Activated T-cell treated with anti-CD3 and anti-CD28 coated beads, Interleukin-2, amount 50 U/mL, for 48 hours (primary cell): ENCODE measurements at places on chromosomes 4 and X.

DNA sequence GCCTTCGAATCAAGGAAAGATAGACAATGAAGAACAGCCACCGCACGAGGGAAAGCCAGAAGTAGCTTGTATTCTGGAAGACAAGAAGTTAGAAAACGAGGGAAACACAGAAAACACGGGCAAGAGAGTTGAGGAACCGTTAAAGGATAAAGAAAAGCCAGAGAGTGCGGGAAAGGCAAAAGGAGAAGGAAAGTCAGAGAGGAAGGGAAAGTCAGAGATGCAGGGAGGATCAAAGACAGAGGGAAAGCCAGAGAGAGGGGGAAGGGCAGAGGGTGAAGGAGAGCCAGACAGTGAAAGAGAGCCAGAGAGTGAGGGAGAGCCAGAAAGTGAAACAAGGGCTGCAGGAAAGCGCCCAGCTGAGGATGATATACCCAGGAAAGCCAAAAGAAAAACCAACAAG lies 1.4 kb downstream of the TCEAL2 start:
- DNase-seq = no peak

- no peak for DNase-seq
Observed at GRCh38 chrX:120499301-120500072, 30.4 kb upstream of the LAMP2 start.

- no peak for DNase-seq
Observed at GRCh38 chrX:53333853-53334252, 52.5 kb upstream of the IQSEC2 start.

- DNase-seq = no peak
Observed at GRCh38 chr4:150126201-150126863, 48.1 kb downstream of the DCLK2 start.

- no peak for DNase-seq
Observed at GRCh38 chr4:57158221-57158620, 48.0 kb upstream of the IGFBP7 start.

DNA sequence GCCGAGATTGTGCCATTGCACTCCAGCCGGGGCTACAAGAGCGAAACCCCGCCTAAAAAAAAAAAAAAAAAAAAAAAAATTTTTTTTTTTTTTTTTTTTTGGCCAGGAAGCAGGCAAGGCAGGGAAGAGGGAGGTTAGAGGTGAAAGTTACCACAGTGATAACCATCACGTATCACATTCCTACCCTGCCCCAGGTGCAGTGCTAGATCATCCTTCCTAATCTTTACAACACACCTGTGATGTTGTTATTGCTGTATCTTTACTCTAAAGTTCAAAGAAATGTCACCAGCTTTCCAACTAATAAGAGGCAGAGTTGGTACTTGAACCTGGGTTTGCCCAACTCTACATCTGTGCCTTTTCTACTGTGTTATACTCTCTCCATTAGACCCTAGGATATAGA lies 7.2 kb upstream of the LIMCH1 start:
- DNase-seq = no peak

DNA sequence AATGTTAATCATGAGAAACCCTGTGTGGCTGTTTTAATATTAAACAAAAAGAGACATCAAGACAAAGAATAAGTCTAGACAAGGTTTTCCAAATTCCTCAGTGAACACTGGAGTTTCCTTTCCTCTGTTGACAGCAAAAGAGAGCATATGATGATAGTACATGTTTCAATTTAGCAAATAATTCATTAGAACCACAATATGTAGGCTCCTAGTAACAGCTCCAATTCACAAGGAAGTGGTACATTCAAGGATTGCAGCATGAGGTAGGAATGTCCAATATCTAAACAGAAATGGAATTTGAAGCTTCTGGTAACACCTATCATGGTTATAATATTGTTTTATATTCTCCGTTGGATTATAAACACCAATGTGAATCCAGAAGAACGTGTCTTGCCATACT lies 203.8 kb upstream of the TECRL start:
- no peak for DNase-seq

GRCh38 chrX:3522101-3522650 lies 175.7 kb upstream of the MXRA5 start:
- no peak for DNase-seq

DNA sequence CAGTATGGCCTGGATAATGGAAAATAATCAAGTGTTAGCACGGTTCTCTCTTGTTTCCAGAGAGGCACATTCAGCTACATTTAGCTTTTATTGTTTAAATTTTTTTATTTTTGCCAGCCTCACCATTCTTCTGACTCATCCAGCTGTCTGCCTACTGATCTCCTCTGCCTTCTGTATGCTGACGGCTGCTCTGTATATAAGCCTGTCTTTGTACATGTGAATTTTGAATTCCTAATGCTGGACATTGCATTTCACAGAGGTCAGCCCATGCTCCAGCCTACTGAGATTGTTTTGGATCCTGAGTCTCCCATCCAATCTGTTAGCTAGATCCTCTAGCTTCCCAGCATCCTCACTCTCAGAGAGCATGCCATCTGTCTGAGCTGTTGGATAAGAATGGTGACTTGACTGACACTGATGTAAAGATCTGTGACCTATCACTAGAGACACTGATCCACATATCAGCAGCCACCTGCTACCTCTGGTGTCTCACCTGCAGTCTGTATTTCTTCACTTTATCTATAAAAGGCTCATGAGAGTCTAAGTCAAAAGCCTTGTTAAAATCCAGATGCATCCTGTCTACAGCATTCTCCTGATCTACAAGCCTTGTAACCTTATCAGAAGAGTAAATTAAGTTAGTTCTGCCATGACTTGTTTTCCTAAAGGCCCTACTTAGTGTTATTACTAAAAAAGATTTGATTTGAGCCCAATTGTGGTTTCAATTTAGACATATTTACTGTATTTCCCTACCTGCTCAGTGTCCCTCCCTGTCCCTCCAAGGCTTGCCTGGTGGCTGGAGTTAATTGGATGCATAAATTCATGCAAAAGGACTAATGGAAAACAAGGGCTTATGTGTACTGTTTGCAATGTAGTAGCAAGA lies 25.6 kb upstream of the ARHGAP36 start:
- no peak for DNase-seq

- no peak for DNase-seq
Observed at GRCh38 chr4:87717276-87718031, 67.4 kb downstream of the DMP1 start.

DNA sequence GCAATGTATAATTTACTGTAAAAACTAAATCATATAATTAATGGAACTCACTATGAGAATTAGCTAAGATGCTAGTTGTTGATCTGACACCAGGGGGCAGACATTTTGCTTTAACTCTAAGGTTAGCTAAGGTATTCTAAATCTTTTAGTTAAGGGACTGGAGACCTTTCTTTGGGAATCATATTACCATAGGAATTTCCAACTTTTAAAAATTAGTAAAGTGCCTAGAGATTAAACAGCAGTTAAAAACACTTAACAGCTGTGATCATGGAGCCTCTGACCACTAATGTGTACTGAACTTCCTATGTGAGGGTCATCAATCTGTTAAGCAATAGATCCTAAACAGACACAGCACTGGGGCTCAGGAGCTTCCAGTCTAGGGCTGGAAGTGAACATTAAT lies 226.6 kb downstream of the NSUN7 start:
- DNase-seq = no peak

DNA sequence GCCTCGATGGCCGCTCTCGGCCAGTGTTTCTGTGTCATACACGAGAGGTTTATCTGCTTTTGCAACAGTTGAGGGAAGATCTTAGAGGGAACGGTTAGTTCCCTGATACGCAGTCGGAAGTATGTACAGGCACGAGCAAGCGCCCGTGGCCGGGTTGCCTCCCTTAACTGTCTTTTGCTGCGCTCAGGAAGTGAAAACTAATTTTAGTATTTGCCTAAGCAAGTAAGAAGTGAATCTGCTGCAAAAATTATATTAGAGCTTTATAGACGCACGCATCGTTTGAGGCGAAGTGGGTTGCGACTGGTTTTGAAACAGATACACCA lies 695 bp downstream of the MTM1 start:
- peak; percentile 52 for DNase-seq

DNA sequence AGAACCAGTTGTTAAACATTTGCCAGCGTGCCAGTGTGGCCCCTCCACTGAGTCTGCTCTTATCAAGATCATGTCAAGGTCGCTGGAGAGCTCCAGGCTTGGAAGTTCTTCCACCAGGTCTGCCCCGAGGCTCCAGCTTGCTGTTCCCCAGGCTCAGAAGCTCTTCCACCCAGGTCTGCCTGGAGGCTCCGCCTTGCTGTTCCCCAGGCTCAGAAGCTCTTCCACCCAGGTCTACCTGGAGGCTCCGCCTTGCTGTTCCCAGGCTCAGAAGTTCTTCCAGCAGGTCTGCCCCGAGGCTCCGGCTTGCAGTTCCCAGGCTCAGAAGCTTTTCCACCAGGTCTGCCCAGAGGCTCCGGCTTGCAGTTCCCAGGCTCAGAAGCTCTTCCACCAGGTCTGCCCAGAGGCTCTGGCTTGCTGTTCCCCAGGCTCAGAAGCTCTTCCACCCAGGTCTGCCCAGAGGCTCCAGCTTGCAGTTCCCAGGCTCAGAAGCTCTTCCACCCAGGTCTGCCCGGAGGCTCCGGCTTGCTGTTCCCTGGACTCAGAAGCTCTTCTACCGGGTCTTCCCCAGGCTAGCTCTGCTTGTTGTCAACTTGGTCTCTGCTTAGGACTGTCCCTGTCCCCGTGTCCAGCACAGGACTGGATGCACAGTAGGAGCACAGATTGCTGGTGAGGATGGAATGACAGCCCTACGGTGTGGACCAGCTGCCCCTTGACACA lies 54.4 kb downstream of the HMX1 start:
- no peak for DNase-seq

- peak; percentile 40 for DNase-seq
Observed at GRCh38 chrX:38220024-38220414, 652 bp downstream of the SRPX start.

GRCh38 chr4:73187325-73187724 lies 71.3 kb downstream of the ANKRD17 start:
- no peak for DNase-seq

- peak; percentile 31 for DNase-seq
Observed at GRCh38 chr4:1402516-1403091, 3.6 kb downstream of the NKX1-1 start.

- no peak for DNase-seq
Observed at GRCh38 chr4:79413032-79413885, 5.2 kb upstream of the GK2 start.

DNA sequence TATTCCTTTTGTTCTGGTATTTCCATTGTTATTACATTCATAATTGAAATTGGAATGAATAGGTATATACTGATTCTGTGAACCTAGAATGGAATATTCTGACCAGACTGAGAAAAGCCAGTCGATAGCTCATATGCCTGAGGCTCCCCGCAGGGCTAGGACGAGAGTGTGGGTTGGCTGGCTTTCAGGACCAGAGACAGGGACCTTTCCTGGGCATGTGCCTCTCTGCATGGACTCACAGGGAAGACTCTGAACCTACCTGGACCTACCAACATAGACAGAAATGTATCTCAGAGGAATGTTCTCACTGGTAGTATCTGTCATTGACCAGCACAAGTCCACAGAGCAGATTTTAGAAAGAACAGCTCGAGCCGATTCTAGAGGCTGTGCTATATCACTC lies 214.6 kb downstream of the FRMPD4 start:
- no peak for DNase-seq

- no peak for DNase-seq
Observed at GRCh38 chr4:185335579-185335978, 60.1 kb downstream of the LRP2BP start.

DNA sequence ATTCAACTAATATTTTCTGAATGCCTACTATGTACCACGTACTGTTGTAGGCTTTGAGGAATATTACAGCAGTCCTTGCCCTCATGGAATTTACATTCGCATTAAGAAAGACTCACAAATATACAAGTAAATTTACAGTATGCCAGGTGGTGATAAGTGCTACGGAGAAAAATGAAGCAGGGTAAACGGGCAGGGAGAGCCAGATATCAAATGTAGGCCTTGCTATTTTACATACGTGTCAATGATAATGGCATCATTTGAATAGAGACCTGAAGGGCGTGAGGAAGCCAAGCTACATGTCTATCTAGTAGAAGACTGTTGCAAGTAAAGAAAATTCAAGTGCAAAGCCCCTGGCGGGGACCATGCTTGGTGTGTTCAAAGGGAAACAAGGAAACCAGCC lies 65.2 kb downstream of the AMMECR1 start:
- no peak for DNase-seq

DNA sequence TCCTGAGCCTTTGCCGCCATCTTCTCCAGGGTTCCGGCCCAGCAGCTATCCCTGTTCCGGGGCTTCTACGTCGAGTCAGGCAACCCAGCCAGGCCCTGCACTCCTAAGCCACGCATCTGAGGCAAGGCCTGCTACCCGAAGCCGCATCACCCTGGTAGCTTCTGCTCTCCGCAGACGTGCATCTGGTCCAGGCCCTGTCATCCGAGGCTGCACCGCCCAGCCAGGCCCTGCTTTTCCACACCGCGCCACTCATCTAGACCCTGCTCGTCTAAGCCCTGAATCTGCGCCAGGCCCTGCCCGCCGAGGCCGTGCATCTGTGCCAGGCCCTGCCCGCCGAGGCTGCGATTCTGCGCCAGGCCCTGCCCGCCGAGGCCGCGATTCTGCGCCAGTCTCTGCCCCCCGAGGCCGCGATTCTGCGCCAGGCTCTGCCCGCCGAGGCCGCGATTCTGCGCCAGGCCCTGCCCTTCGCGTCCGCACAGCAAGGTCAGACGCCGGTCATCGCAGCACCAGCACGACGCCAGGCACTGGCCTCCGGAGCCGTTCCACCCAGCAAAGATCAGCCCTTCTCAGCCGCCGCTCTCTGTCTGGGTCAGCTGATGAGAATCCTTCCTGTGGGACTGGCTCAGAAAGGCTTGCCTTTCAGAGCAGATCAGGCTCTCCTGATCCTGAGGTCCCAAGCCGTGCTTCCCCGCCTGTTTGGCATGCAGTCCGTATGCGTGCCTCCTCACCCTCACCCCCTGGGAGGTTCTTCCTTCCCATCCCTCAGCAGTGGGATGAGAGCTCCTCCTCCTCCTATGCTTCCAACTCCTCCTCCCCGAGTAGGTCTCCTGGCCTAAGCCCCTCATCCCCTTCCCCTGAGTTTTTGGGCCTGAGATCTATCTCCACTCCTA lies 75.1 kb downstream of the NUDT10 start:
- DNase-seq = no peak

GRCh38 chr4:128362760-128363159 lies 75.1 kb upstream of the PGRMC2 start:
- DNase-seq = no peak

DNA sequence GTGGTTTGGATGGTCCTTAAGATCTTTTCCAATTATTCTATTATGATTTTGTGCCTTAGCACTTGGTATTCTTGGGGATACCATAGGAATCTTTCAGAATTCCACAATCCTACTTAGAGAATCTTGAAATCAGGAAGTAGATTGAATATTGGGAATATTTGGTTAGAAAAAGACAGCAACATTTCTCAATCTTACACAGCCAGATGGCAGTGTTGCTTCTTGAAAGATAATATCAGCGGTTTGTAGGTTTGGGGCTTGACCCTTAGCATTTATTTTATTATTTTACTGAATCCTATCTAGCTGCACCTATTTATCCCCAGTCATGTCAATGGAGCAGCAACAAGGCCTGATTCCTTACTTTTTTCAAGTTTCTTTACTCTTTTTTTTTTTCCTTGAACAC lies 28.6 kb downstream of the MAGEB1 start:
- DNase-seq = no peak

GRCh38 chr4:158609116-158609515 lies 62.6 kb downstream of the C4orf46 start:
- DNase-seq = no peak

- DNase-seq = peak; percentile 86
Observed at GRCh38 chrX:119690921-119691716, 1.8 kb downstream of the SEPTIN6 start.
